ENCODE measurements at places on chromosomes 12 and 14. TPM values are rescaled to one million over a fixed set of nuclear protein-coding genes. Genes with fewer than 3 reads are reported as not detected.

The MIP gene
- total RNA-seq: 0.24 TPM

The LRFN5 gene
- not detected for total RNA-seq

The NEDD8 gene
- 450 TPM for total RNA-seq

The PCED1B gene
- 22.6 TPM for total RNA-seq

The C1QL4 gene
- total RNA-seq: 6.6 TPM

The C12orf50 gene
- total RNA-seq: 0.12 TPM

The PLBD1 gene
- total RNA-seq: 5.9 TPM

The FKBP3 gene
- total RNA-seq: 149 TPM

The DBX2 gene
- not detected for total RNA-seq

Data from A549 treated with Mapracorat at 1 μM for 4 hours (cell line).